ENCODE measurements at places on chromosomes 6 and 20.

DNA sequence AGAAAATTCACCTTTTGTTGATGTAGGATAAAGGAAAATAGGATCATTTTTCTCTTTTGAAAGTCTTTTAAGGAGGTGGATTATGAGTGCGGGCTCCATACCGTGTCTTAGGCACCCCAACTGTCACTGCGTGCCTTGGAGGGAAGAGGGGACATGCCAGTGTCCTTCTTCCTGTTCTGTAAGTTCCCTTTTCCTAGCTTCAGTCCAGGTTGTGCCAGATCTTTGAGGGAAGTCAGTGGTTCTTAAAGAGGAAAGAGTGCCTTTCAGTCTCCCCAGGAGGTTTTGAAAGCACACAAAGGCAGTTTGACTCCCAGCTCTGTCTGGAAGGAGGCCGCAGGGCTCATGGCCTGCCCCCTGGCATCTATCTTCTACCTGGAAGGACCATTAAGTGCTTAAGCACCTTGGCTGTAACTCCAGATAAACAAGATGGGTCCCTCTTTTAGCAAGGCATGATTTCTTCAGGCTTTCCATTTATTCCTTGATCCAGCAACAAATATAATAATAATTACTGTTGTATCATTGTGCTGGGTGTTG lies 13.0 kb downstream of the EFCAB8 start:
- no peak for DNase-seq

DNA sequence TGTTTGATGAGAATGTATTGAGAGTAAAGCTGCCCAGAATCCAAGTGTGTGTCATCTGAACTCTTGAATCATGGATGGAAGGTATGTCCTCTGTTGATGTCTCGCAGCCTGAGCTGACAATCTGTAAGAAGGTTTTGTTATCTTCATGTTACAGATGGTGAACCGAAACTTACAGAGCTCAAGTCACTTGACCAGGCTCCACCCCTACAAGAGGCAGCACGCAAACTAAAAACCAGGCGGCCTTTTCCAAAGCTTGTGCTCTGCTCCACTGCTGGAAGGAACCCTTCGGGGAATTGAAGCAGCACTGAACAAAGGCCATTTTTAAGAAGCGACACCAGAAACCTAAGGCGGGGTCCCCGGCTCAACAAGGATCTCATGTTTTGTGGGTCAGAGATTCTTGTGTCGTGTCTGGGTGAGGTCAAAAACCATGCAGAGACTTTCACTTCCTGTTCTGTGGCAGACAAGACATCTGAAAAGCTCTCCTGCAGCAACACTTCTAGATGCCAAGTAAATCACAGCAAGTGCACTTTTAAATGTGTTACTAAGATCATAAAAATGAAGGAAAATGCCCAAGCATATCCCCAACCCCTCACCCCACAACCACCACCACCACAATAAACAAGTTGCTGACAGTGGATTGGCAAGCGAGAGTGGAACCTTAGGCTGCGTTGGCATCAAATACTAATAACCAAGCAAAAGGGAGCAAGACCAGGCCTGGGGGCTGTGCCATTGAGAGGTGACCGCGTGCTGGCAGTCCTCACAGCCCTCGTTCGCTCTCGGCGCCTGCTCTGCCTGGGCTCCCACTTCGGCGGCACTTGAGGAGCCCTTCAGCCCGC lies 27.3 kb downstream of the NQO2 start:
- DNase-seq: peak; percentile 48

GRCh38 chr20:18533491-18533890 lies 25.8 kb downstream of the SEC23B start:
- no peak for DNase-seq

DNA sequence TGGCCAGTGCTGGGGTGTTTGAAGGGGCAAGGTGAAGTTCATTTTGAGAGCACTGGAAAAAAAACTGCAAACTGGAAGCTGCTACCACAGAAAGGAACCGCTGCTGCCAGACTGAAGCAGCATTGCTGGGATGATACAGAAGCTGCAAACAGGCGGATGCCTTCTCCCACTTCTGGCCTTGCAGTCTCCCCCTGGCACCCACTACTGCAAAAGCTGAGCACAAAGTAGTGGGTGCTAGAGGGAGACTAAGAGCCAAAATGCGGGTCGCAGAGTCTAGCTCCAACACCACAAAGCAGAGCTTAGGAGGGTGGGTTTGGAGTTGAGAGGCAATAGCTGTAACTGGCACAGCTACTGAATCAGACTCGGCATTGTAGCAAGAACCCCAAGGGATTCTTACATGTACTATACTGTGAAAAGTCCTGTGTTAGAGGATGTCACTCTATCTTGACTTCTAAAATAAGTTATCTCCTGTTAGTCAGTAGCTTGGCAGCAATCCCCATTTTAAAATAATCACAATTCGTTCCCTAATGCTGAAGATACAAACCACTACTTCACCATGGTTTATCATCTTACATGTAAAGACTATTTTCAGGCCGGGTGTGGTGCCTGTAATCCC lies 44.0 kb upstream of the COL21A1 start:
- DNase-seq: no peak

DNA sequence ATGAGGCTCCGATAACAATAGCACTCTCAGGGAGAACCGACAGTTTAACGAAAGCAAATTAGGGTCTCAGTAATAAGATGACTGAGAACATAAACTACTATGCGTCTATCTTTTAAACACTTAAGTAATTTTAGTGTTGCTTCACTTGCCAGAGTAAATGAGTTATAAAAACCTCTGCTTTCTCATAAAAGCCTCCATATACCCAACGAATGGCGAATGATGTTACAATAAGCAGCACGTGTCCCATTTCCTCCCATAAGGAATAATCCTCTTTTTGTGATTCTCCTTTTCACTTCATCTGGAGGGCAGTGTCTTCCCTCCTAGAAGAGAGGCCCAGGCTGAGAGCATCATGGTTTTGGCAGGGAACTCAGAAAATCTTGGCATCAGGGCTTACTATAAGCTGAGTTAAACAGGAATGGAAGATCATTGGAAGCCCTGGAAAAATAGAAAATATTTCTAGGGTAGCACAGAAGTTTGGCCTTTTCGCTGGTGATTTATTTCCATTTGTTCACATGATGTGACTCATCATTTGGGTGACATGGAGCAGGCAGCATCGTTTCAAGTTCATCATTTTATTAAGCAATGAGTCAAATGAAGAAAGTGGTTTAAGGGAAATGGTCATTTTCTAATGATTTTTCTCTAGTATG lies 255.4 kb downstream of the ATXN1 start:
- DNase-seq: peak; percentile 78

DNA sequence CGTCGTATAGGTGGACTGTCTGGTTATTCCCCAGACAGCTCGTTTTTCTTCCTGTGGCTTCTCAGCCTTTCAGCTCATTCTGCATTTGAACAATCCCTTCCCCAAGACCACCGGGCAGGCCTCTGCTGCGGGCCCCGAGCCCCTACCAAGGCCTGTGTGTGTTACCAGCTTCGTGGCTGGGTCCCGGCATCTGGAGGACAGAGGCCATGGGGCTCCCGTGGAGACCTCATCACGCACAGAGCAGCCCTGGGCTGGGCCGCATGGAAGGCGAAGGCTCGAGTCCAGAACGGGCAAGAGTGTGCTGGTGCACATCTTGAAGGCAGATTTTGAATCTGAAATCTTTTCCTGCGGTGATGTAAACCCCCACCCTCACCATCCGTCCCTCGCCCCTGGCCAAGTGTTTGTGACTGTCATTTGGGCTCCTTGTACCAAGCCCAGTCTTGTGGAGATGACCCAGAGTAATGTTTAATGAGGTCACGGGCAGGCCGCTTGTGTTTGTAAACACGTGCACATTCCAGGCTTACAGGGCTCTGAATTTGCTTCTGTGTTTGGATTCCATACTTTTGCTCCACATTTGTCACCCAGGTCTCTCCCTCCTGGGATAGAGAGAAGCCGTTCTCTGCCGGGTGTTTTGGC lies 119.6 kb downstream of the CDH4 start:
- no peak for DNase-seq

- DNase-seq: peak; percentile 38
Measured at GRCh38 chr6:105428342-105428957, 25.6 kb upstream of the PREP start.

Measured in fibroblast of skin of scalp (primary cell).